Psoas muscle (tissue), 8 donors: ENCODE measurements at places on chromosomes 7 and 10.
A peak's percentile ranks its signal among the peaks of the same experiment; 100 is the strongest.

DNA sequence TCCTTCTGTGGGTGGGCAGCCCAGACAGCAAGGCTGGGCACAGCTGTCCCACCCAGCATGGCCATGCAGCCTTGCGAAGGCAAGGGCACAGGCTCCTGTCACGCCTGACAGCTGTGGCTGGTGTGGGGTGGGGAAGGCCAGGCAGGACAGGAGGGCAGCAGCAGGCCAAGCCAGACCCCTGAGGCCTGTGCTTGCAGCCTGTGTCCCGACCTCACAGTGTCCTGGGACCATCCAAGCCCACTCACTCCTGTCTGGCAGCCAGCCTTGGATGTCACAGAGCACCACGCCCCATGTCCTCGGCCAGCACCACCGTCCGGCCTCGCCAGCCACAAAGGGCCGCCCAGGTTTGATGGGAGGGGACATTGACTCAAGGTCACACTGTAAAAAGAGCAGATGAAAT lies 85.5 kb upstream of the LRRC4 start:
- DNase-seq = no peak

DNA sequence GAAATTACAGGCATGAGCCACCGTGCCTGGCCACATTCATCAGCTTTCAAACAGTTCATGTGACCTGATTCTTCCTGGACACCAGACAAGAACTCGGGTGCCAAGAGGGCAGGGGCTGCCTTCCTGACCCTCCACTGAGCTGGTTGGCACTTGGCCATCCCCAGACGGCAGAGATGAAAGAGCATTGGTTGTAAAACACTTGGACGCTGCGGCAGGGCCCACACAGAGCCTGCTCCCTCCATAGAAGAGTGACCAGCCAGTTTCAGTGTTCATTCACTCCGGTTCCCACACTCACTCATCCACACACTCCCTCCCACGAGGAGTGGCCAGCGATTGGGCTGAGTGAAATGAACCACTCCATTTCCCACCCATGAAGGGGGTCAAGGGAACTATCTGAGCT lies 112.3 kb downstream of the ITGB8 start:
- no peak for DNase-seq

- DNase-seq = no peak
Observed at GRCh38 chr7:7639421-7639820, 1.1 kb upstream of the UMAD1 start.

DNA sequence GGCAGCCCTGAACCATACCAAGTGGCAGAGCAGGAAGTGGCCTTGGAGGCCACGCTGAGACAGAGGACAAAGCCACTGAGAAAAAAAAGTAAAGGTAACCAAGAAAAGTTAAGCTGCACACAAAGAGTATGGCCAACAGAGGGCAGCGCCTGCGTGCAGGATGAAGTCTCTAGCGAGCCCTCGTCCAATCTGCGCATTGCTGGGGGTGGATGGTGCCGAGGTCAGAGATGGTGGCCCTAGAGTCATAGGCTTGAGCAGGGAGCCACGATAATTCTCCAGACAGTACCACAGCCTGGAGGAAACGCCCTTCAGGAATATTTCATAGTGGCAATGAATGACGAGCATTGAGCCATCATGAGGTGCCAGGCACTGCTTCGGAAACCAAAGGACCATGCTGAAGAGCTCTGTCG lies 9.7 kb downstream of the ATP6V0E2 start:
- peak; percentile 58 for DNase-seq

DNA sequence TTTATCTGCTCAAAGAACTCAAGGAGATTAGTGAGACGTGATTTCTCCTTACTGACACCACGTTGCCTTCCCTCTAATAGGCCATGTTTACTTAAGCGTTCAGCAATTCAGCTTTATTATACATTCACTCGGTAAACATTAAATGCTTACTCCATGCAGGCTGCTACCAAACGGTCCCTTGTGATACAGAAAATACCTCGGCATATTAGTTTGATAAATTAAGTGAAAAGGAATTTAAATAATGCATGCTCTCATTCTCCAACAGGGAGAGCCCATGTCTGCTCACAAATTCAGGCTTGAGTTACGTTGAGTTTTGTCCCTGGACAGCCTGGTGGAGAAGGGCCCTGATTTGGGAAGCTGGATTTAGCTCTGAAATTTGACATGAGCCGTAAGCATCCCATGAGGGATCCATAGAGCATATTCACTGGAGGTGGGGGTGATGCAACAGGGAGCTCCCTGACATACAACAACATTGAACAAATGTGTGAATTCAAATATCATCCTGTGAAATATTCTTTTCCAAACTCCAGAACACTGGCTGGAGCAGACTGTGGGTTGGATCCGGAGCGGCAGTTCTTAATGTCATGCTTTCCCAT lies 86.3 kb downstream of the TBXAS1 start:
- DNase-seq = no peak

DNA sequence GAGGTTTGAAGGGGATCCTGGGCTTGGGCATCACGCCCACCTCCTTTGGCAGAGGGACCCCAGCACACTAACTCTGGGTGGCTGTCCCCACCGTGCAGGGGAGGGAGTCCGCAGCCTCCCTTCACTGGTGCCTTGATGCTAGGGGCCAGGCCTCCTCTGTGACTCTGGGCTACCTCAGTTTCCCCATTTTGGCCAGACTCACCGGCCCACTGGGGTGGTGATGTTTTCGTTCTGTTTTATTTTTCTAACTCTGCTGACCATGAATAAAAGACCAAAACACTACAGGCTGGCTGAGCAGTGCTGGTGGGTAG lies 503 bp upstream of the TRIP6 start:
- DNase-seq = peak; percentile 57
